ENCODE measurements at places on chromosomes 6 and 20. TPM values are rescaled to one million over a fixed set of nuclear protein-coding genes. Genes with fewer than 3 reads are reported as not detected.

Gene DDRGK1
- 32.5 TPM for total RNA-seq

Gene RSPH4A
- total RNA-seq = 0.12 TPM

Gene NAA20
- total RNA-seq = 42.0 TPM

Gene FANCE
- 10.4 TPM for total RNA-seq

Gene ARHGAP40
- under 0.01 TPM for total RNA-seq

Gene PRSS16
- total RNA-seq = 0.11 TPM

Gene SLC25A27
- 7.9 TPM for total RNA-seq

Gene KHDC1L
- total RNA-seq = not detected

Gene BMP7
- not detected for total RNA-seq

Gene GNRH2
- not detected for total RNA-seq

Gene CGA
- total RNA-seq = not detected

Gene C20orf96
- 3.1 TPM for total RNA-seq

Gene BHLHE23
- not detected for total RNA-seq

Gene OR2J3
- total RNA-seq = not detected

Gene HSPA1L
- 0.89 TPM for total RNA-seq

Gene LST1
- not detected for total RNA-seq

Gene ZNF512B
- total RNA-seq = 7.6 TPM

Gene GSTA2
- not detected for total RNA-seq

Gene OTOR
- total RNA-seq = not detected

Gene MEI4
- not detected for total RNA-seq

Gene BEND6
- total RNA-seq = 19.1 TPM

Gene WFDC10B
- not detected for total RNA-seq

Gene SLC17A3
- not detected for total RNA-seq

Gene TSPO2
- total RNA-seq = not detected

Gene PPP1R16B
- total RNA-seq = 5.3 TPM

Gene KHDC1
- 3.9 TPM for total RNA-seq

Gene MACROD2
- total RNA-seq = 3.6 TPM

Gene HCRTR2
- total RNA-seq = not detected

Gene LRRC73
- total RNA-seq = 0.62 TPM

Gene RCAN2
- 1.5 TPM for total RNA-seq

Gene SLC35D3
- total RNA-seq = not detected

Gene SLC24A3
- total RNA-seq = not detected

Gene C6orf15
- total RNA-seq = not detected

Gene PRDM13
- total RNA-seq = under 0.01 TPM

Gene TNNC2
- 0.12 TPM for total RNA-seq

Gene BTN1A1
- not detected for total RNA-seq

Gene ZFP57
- total RNA-seq = 0.11 TPM

Gene KIF13A
- total RNA-seq = 78.9 TPM

Gene LPA
- not detected for total RNA-seq

Gene PRDM1
- total RNA-seq = 3.4 TPM

Gene SUMO4
- 1.00 TPM for total RNA-seq

Gene FOXA2
- total RNA-seq = 1.00 TPM

Gene LY6G6C
- total RNA-seq = not detected

Gene GTSF1L
- total RNA-seq = not detected

Gene SLC52A3
- total RNA-seq = not detected

Gene TRIM10
- not detected for total RNA-seq

Gene RAMACL
- 2.3 TPM for total RNA-seq

Gene HMGN3
- 42.2 TPM for total RNA-seq

Gene RMND1
- 44.9 TPM for total RNA-seq

Gene RAD21L1
- total RNA-seq = not detected

Gene IRAK1BP1
- 5.4 TPM for total RNA-seq

Gene RAET1L
- total RNA-seq = not detected

Gene IRF4
- under 0.01 TPM for total RNA-seq

Gene FAM217B
- total RNA-seq = 4.1 TPM

Gene RAB44
- total RNA-seq = not detected

Gene HLA-DRA
- not detected for total RNA-seq
